ENCODE measurements at places on chromosomes 12 and 14.
A peak's percentile ranks its signal among the peaks of the same experiment; 100 is the strongest.

DNA sequence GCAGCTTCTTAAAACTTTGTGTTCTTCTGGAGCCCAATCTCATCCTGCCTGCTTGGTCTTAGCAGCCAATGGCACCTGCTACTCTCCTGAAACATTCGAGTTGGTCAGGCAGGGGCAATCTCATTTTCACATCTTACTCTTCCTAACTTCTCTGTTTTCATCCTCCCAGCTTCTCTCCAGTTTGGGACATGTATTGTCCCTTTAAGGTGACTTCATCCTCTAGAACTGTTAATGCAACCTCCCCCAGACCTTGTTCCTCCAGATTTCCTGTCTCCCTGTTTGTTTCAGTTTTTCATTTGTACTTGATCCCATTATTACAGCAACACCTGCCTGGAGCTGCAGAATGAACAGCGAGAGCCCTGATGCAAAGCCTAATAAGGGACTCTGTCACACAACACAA lies 31.3 kb downstream of the SERPINA11 start:
- DNase-seq = no peak

GRCh38 chr12:49598527-49598926 lies 6.9 kb downstream of the FAM186B start:
- DNase-seq = no peak

- DNase-seq = no peak
These were observed 7.0 kb downstream of the RNASE10 start for GRCh38 chr14:20512177-20512905.

DNA sequence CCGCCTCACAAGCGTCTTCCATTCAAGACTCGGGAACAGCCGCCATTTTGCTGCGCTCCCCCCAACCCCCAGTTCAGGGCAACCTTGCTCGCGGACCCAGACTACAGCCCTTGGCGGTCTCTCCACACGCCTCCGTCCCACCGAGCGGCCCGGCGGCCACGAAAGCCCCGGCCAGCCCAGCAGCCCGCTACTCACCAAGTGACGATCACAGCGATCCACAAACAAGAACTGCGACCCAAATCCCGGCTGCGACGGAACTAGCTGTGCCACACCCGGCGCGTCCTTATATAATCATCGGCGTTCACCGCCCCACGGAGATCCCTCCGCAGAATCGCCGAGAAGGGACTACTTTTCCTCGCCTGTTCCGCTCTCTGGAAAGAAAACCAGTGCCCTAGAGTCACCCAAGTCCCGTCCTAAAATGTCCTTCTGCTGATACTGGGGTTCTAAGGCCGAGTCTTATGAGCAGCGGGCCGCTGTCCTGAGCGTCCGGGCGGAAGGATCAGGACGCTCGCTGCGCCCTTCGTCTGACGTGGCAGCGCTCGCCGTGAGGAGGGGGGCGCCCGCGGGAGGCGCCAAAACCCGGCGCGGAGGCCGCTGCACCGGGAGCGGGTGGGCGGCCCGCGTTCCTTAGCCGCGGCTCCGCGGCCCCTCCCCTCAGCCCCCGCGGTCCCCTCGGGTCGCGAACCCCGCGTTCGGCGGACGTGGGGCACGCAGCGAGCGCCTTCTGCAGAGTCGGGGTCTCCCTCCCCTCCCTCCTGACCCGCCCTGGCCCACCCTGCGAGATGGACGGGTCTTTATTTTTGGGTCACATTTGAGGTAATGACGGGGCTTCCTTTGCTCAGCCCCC lies at the start of gene UBC:
TSS of gene UBC (minus strand) at position 259 of the 847 bp plus-strand sequence. CDS start 879 bp downstream, outside the sequence.
- DNase-seq = peak; percentile 94

GRCh38 chr12:43550831-43551271 lies 1.2 kb downstream of the ADAMTS20 start:
- no peak for DNase-seq
